Kidney glomerular epithelial cell (primary cell): ENCODE measurements at places on chromosomes 3 and 15.

DNA sequence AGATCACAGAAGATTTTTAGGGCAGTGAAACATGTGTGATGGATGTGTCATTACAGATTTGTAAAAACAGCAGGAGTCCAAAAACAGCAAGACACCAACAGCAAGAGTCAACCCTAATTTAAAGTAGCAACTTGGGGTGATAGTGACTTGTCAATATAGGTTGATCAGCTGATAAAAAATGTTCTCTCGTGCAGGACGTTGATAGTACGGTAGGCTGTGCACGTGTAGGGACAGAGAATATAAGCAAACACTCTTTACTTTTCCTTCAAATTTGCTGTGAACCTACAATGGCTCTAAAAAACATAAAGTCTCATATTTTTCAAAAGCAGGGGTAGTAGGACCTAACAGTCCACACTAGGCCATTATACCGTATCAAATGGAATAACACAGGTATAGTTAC lies 120.8 kb downstream of the STAG1 start:
- DNase-seq: no peak

GRCh38 chr15:88219623-88220022 lies 36.9 kb downstream of the NTRK3 start:
- no peak for DNase-seq

DNA sequence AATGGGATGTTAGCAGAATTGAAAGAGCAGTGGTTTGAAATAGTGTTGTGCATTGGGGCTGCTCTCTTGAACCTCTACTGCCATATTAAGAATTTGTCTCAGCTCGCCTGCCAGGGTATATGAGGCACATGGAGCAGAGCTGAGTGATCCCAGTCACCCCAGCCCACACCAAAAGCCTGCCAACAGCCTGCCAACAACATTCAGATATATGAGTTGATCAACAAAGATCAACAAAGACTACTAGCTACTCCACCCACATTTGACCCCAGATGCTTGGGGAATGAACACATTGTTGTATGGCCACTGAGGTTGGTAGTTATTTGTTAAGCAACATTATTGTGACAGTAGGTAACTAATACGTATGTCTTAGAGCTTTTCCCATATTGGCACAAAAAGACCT lies 570.9 kb upstream of the IL12A start:
- peak; percentile 2 for DNase-seq

DNA sequence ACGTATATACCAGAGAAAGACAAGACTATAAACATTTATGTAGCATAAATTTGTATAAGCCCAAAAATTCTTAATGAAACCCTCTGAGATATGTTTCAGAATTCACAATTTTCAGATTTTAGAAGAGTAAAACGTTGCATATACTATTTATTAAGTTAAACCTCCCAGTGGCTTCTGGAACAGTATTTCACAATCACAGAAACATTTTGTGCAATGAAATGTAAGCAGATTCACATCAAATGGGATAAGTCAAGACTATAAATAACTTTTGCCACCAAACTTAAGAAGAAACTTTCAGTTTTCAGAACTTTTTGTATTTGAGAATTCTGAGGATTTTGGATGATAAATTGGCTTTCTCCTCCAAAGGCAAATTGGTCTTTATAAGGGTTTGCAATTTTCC lies 9.2 kb downstream of the SLTM start:
- peak; percentile 27 for DNase-seq

DNA sequence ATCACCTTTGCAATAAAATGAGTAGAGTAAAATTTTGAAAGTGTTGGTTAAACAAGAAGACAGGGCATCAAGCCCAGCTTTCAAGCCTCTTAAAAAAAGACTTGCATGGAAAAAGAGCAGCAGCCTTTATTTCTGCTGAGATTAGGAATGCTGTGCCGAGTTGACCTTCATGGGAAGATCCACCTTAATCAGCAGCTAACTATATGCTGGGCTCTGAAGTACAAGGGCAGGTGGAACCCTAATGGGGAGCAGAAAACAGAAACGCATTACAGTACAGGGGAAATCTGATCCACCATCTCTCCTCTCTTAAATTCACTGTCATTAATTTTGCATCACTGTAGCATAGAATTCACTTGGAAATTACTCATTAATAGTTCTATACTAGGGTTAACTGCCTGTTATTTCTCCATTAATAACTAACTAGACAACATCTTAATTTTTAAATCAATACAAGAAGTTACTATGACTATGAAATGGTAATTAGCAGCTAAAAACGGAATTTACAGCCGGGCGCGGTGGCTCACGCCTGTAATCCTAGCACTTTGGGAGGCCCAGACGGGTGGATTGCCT lies 133.6 kb downstream of the GHSR start:
- DNase-seq: no peak
